PC-9 (cell line): ENCODE measurements at places on chromosomes 13 and 19.
A peak's percentile ranks its signal among the peaks of the same experiment; 100 is the strongest.

DNA sequence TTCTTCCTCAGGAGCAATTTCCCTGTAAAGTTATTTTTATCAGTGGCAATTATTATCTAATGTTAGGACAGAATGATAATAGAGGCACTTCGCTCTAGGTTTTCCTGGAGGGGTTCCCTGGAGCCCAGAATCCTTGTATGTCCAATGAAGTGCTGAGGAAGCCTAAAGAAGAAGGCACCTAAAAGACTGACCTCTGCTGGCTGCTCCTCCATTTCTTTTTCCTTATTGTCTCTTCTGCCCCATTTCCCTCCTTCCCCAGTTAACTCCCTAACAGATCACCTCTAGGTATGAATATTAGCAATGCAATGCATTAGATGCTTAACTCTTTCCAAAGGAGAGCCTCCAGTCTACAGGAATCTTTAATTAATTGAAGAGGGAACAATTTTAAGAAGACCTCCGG is 985.4 kb downstream of the DIAPH3 start:
- DNase-seq: no peak

DNA sequence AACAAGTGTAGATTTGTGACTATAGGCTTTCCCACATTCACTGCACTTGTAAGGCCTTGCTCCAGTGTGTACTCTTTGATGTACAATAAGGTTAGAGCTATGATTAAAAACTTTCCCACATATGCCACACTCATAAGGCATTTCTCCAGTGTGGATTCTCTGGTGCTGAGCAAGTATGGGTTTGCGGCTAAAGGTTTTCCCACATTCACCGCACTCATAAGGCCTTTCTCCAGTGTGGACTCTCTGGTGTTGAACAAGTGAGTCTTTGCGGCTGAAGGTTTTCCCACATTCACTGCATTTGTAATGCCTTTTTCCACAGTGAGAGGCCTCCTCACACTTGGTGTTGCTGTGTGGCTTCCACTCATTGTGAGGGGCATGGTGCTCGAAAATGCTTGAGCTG is 3.7 kb downstream of the ZNF772 start:
- no peak for DNase-seq

GRCh38 chr13:52387721-52388120 is 18.3 kb downstream of the THSD1 start:
- no peak for DNase-seq

GRCh38 chr19:12194827-12195731 is 32.2 kb downstream of the ZNF136 start:
- DNase-seq: peak; percentile 57

DNA sequence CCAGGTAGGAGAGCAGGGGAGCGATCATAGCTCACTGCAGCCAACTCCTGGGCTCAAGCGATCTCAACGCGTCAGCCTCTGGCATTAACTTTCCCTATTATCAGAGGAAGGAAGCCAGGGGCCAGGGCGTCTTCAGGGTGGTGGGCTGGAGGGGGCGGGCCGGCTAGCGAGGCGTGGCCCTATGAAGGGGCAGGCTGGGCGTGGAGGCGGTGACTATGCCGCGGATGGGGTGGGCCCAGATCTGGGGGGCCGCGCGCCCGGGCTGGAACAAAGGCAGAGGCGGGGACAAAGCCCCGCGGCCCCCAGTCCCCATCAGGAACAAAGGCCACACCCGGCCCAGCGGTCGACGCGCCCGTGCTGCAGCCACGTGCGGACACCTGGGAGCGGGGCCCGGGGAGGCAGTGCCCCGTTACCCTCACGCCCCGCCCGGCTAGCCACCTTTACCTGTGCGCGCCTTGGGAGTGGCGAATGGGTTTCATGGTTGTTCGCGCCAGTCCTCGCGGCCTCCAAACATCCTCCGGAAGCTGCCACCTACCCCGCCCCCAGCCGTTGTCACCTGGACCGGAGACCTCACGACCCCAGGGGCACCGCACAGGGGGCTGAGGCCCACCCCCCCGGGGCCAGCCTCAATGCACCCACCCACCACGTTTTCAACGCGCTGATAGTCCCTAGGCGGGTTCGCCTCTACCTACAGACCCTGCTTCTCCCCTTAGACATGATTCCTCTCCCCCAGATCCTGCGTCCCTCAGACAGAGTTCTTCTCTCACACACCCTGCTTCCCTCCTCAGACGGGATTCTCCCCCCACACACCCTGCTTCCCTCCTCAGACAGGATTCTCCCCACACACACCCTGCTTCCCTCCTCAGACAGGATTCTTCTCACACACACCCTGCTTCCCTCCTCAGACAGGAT is 5.4 kb upstream of the TRIM28 start:
- DNase-seq: no peak

- DNase-seq: no peak
These were observed 55.2 kb downstream of the ERCC5 start for GRCh38 chr13:102901056-102901455.

DNA sequence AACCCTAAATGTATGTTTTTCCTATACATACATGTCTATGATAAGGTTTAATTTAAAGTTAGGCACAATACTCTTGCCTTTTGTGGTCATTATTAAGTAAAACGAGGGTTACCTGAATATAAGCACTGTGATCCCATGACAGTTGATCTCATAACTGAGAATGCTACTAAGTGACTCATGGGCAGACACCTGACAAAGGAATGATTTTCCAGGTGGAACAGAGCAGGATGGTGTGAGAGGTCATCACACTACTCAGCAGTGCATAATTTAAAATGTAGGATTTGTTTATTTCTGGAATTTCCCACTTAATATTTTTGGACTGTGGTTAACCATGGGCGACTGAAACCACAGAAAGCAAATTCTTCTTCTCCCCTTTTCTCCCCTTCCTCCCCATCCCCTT is 178.9 kb downstream of the UGGT2 start:
- no peak for DNase-seq

DNA sequence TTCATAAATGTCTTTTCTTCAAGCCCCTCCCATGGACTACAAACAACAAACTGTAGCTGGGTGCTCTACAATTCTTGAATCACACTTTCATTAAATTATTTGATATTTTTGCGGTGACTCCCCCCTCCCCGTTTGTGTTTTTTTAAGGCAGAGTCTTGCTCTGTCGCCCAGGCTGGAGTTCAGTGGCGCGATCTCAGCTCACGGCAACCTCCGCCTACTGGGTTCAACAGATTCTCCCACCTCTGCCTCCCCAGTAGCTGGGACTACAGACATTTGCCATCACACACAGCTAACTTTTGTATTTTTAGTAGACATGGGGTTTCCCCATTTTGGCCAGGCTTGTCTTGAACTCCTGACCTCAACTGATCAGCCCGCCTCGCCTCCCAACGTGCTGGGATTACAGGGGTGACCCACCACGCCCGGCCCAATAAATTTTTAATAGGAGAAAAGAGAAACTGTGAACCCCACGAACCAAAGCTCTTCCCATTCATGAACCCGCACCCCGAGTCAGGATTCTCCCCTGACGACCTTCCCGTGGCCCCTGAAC is 703 bp downstream of the ZNF506 start:
- DNase-seq: no peak
